Activated CD4-positive, CD25-positive, alpha-beta regulatory T cell (primary cell): ENCODE measurements at places on chromosomes 7 and 10.
A peak's percentile ranks its signal among the peaks of the same experiment; 100 is the strongest.

GRCh38 chr7:107355616-107356015, 114.2 kb upstream of the GPR22 start:
- DNase-seq, result no peak

DNA sequence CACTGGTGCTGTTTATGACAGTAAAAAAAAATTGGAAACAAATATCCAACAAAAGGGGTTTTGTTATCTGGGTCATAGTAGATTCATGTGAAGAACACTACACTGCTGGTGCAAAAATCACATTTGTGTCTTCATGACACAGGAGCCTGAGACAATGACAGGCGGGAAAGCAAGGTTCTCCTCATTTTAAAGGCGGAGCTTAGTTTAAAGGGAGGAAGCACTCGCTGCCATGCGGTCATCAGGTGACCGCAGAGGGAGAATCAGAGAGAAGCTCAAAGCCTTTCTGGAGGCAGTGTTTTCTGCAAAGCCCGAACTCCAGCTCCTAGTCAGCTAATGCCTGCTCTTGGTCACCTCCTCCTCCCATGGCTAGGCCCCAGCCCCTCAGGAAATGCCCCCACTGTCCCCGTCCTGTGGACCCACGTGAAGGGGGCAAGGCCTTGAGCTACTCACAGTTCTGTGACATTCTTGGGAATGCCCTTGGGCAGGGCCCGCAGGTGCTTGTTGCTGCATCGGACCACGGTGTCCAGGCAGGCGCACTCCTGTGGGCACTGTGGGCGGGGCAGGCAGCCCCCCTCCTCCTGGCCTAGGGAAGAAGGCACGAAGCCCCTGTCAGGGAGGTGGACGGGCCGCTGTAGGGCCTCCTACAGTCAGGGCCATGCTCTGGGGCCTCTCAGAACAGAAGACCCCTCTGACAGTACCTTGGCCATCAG, 146.1 kb downstream of the SLIT1 start:
- no peak for DNase-seq

DNA sequence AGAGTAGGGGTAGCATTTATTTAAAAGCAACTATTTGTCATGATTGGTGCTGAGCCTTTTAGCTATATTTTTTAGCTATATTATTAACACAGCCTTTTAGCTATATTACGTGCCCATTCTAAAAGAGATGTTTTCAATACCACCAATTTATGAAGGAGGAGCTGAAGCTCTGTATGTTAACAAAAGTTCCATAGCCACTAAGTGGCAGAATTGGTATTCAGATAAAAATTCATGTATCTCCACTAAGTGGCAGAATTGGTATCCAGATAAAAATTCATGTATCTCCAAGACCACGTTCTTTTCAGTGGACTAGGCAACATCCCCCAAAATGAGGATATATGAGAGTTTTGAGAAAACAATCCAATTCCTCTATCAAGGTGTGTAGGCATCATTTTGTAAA, 268.6 kb downstream of the HGF start:
- no peak for DNase-seq

DNA sequence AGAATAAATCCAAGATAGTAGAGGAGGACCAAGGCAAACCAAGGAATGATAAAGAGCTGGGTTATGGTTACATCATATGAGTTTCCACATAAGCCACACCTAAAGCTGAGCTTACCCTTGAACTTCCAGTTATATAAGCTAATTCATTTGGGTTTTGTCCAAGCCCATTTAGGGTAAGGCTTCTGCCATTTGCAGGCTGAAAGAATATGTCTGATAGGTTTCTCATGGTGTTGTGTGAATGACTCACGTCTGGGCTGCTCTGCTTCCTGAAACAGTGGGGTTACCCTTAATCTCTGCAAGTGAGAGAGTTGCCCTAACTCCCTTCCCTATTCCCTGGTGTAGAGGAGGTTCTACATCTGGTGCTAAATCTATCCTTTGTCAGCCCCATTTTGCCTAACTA, 60.8 kb downstream of the PTTG1IP2 start:
- DNase-seq, result no peak

DNA sequence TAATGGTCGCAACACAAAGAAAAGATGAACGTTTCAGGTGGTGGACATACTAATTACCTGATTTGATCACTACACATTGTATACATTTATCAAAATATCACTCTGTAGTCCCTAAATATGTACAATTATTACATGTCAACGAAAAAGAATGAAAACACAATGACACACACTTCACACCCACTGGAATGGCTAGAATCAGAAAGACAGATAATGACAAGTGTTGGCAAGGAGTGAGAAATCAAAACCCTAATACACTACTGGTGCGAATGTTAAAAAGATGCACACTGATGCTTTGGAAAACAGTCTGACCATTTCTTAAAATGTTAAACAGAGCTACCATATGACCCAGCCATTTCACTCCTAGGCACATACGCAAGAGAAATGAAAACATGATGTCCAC, 2.3 kb downstream of the COA1 start:
- DNase-seq, result no peak

DNA sequence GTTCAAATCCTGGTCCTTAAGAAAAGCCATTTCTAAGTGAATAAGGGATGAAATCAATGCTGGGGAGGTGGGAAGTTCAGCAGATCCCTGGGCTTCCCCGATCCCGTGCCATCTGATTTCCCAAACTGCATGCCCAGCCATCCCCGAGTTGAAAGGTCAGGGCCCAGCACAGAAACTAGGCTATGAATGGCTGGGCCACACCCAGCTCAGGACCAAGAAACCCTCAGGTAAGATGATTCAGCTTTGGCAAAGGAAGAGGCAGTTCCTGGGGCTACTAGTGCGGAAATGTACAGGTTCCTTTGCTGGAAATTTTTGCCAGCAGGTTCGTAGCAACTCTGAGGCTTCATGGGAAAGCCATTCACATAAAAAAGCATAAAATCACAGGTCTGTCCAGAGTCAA, 182.7 kb downstream of the FAM107B start:
- DNase-seq, result no peak

DNA sequence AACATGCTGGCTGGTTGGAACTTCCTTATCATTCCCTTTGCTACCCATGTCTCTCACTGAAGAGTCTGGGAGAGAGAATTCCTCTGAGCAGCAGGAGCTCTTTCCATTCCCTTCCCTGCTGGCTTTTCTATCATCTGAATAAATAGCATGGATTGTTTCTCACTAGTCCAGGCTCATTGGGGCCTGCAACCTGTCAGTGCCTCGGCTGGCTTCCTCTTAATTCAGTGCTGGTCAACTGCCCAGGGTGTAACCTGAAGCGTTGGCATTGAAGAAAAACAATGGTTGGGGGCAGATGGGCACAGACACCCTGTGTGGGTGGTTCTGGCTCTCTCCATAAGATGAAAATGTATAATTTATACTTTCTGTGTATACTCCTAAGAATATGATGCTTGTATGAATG, 155.6 kb downstream of the ANLN start:
- DNase-seq, result no peak

- no peak for DNase-seq
Observed at GRCh38 chr7:105587909-105588635, 6.8 kb upstream of the EFCAB10 start.

DNA sequence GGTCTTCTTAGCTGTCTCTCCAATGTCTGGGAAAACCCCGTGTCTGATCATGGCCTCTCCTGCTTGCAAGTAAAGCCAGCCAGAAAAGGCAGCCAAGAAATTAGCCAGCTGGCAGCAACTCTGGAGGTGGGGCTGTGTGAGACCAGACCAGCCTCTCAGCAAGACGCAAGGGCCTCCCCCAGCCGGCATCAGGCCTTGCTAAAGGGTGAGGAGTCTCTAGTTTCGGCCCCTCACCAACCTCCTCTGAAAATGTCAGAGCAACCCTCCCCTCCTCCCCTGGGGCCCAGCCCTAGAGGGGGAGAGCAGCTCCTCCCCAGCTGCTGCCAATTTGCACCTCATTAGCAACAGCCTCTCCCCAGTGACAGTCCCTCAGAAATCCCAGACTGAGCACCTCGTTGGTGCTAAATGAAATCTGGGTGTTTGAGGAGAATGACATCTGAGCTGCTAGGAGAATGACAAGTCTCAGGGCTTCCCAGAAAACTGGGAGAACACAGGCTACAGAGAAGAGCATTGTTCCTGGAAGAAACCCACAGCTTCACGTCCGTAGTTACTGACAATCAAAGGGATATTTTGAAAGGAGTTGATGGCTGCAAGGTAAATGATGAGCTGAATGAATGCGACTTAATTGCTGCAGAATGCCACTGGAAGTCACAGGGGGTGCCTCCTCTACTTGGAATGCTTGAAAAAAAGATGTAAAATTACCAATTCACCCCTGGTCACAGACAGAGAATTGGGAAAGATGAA, 25.9 kb downstream of the DGKI start:
- DNase-seq, result no peak

DNA sequence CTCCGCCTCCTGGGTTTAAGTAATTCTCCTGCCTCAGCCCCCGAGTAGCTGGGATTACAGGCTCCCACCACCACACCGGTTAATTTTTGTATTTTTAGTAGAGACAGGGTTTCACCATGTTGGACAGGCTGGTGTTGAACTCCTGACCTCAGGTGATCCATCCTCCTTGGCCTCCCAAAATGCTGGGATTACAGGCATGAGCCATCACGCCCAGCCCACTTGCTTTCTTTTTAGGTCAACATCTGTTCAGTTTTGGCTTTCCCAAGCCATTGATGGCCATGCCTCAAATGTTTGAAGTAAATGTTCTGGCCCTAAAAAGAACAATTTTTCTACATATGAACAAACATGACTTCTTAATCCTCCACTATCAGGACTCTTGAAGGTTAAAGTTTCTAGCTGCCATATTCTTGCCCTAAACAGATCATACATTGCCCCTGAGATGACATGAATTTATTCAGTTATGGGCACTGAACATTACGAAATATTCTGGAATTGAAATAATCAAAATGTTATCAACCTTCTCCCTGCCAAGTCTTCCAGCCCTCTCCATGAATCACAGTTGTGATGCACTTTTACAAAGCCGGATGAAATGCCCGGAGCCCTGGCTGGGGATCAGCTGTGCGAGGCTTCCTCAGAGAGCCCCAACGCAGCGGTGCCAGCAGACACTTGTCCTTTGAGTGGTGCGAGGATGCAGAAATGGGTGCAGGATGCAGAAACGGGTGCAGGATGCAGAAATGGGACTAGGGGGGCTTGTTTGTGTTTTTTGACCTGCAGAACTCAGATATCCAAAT, 2.9 kb downstream of the MRLN start:
- no peak for DNase-seq

DNA sequence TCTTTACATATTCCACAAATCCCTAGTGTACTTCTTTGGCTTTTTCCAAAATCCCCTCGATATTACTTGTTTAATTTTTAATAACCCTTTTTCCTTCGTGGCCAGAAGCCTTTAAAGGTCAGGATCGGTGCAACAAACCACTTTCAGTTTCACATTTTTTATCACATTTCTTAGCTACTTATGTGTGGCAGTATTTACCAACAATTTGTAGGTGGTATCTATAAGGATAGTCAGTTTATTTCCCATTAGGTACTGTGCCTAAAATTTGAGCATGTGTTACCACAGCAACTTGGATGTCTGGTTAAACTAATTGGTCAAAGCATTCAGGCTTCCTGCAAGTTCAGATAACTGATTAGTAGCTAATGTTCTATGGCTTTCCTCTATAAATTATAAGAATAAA, 104.9 kb downstream of the CDK14 start:
- DNase-seq, result no peak

- DNase-seq, result no peak
Observed at GRCh38 chr7:40058636-40059035, 75.8 kb downstream of the MPLKIP start.

DNA sequence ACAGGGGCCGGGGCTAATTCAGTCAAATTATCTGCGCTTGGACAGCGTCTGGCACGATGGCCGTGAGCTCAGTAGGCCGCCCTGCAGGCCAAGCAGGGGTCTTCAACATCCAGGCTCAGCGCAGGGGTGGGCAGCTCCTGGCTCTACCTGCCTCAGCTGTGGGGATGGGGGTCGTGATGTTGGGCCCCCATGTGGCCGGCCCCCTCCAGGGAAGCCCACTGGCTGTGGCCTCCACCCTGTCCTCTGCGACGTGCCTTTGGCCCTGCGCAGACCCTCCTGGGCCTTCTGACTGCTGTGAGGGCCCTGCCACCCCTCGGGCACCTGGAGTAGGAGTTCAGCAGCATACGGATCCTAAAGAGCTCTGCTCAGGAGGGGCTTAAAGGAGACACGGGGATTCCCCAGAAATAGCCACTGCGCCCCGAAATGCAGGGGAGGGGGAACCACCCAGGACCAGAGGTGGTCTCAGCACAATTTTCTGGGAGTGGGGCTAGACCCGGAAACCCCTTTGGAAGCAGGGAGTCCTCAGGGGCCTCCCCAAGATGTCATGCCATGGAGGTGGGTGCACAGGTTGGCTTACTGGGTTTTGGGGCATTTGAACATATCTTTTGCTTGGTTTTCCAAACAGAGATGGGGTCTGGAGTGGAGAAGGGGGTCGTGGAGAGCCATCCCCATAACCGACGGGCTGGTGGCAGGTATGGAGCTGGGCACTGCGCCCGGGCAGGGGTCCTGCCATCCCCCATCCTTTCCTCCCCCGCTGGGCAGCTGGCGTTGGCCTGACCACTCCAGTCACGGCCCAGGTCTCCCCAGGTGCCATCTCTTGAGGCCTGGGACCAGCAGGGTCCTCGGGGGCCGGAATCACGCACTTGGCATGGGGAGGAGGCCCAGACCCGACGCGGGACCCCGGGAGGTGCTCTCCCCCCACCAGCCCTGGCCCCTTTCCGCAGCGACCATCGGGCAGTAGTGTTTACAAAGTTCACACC, 4.0 kb upstream of the ADAP1 start:
- no peak for DNase-seq

GRCh38 chr7:31098642-31099360, 46.7 kb downstream of the ADCYAP1R1 start:
- no peak for DNase-seq

GRCh38 chr10:88984525-88984924, 6.1 kb upstream of the FAS start:
- no peak for DNase-seq

DNA sequence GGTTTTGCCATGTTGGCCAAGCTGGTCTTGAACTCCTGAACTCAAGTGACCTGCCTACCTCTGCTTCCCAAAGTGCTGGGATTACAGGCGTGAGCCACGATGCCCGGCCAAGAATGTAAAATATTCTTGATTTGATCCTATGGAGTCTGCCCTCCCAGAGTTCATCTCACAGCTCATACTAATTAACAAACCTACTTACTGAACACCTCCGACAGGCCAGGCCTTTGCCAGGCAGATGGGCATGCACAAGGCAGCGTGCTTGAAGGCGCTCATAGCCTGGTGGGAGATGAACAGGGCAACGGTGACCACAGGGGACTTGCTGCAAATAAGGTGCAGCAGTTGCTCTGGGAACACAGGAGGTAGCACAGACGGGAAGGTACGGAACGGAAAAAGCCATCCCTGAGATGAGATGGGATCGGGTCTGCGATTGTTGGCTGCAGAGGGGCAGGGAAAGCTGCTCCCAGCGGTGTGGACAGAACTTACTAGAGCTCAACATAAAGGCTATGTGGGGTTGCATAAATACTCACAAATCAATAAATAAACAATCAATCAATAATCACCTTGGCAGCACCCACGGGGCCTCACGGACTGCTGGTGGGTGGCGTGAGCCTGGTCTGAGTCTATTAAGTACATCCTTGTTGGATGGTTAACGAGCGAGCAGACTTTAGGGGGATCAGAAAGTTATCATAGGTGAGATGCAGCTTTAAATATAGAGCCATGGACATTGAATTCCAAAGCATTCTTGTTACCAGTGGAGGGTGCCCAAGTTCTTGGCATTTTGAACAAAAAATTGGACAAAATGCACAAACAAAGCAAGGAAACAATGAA, 4.7 kb downstream of the ACBD7 start:
- DNase-seq, result no peak

- DNase-seq, result peak; percentile 56
Observed at GRCh38 chr7:32942415-32943251, 14.6 kb upstream of the FKBP9 start.

GRCh38 chr7:148084138-148084537, 506.4 kb upstream of the C7orf33 start:
- DNase-seq, result no peak
